Hypothalamus (tissue), 51 donors: ENCODE measurements at places on chromosomes 13 and 19.

- DNase-seq, result no peak
Measured at GRCh38 chr13:60012488-60012887, 151.2 kb downstream of the DIAPH3 start.

- no peak for DNase-seq
Measured at GRCh38 chr19:14091813-14092462, 1.4 kb upstream of the SAMD1 start.

DNA sequence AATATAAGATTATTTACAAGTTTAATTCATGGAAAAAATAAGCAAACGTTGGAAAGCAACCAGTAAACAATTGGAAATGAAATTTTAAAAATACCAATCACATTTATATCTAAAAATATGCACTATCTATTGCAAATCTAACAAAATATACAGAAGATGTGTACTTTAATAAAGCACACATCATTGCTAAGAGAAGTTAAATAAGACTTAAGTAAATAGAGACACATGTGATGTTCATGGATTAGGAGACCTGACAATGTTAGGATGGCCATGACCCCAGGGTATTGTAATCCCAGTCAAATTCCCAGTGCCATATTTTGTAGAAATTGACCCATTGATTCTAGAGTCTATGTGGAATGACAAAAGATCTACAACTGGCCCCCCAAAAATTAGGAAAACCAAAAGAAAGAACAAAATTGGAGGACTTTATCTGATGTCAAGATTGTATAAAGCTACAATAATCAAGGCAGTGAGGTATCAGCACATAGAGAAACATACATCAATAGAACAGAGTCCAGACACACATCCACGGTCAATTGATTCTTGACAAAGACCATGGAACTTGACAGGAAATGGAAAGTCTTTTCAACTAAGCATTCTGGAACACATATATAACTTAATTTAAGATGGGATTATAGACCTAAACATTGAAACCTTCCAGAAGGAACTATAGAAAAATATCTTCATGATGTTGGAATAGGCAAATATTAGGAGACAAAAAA lies 90.8 kb upstream of the USP29 start:
- no peak for DNase-seq

GRCh38 chr13:21060338-21061028 lies 903 bp downstream of the LATS2 start:
- no peak for DNase-seq

GRCh38 chr13:84951128-84951527 lies 848.1 kb downstream of the SLITRK6 start:
- no peak for DNase-seq

- no peak for DNase-seq
Measured at GRCh38 chr13:57932061-57932460, 300.5 kb downstream of the PCDH17 start.

DNA sequence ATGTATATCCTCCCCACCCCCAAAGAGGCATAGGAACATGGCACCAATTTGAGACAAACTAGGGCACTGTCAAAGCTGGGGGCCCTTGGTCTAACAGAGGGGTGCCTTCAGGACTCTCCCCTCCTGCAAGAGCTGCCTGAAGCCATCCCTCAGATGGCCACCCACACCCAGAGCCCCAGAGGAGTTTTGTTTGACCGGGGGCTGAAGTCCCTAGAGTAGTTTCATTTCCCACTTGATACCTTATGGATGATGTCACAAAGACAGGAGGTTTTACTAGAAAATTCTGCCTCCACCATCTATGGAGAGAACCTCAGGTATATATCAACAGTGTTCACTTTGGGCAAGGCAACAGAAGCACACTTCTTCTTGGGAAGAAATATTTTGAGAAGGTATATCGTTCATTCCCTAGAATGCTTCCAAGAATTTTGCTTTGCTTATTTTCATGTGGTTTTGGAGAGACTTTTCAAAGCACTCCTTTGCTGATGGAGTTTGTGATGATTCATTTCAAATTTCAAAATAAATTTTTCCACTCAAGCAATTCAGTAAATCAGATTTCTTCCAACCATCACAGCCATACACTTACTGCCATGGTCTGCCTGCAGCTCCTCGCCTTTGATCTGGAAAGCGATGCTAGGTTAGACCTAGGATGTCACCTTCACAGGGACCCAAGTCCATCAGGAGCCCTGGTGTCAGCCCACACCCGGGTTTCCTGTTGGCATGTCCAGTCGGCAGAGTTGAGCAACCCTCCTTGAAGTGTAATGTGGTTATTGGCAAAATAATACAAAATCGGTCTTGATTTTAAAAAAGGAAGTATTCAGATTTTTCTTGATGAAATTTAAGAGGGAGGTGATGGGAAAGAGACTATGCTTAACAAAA lies 207.0 kb downstream of the SHISA2 start:
- DNase-seq, result no peak

DNA sequence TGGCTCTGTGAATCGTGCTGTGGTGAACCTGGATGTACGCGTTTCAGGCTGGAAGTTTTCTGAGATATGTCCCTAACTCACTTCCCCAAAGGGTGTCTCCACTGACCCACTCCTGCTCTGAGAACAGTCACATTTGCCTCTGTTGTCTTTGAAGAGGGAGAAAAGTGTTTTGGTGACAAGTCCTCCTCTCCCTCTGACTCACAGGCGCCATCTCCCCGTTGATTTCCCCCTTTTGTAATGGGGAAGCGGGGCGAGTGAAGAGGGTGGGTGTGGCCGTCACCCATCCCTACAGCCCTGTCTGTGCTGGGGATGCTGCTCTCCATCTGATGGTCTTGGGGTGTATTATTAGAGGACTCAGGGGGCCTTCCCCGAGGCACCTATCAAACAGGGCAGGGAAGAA lies 9.6 kb downstream of the APC2 start:
- DNase-seq, result no peak

DNA sequence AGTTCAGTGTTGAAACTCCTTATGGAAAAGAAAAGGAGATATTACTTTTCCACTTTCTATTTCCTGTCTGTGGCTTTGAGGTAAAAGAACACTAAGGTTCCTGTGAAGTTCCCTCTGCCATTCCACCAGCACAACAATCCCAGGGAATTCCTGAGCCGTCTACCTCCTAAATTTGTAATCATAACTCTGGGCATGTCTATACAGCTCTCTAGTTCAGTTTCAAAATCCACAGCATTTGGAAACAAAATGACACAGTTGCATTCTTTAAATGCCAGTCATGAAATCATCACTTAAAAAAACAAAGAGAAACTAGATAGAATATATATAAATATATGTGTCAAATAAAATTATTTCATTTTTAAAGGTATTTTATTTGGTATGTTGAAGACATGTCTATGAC lies 9.0 kb upstream of the THSD1 start:
- no peak for DNase-seq

DNA sequence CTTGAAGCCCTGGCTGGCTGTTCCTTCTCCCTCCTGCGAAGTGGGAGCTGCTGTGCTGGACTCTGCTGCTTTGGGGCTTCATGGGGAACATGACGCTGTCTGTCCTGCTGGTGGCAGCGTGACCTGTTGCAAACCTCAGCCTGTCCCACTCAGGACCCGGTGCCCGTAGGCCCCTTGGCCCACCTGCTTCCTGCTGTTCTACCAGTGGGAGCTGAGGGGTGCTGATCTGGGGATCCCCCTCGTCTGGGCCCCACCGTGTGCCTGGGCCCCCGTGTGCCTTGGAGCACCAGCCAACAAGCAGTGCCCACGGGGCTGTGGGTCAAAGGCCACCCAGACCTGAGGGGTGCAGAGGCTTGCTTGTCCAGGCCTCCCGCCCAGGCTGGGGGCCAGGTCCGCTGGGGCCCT lies 5.3 kb downstream of the SPPL2B start:
- no peak for DNase-seq

DNA sequence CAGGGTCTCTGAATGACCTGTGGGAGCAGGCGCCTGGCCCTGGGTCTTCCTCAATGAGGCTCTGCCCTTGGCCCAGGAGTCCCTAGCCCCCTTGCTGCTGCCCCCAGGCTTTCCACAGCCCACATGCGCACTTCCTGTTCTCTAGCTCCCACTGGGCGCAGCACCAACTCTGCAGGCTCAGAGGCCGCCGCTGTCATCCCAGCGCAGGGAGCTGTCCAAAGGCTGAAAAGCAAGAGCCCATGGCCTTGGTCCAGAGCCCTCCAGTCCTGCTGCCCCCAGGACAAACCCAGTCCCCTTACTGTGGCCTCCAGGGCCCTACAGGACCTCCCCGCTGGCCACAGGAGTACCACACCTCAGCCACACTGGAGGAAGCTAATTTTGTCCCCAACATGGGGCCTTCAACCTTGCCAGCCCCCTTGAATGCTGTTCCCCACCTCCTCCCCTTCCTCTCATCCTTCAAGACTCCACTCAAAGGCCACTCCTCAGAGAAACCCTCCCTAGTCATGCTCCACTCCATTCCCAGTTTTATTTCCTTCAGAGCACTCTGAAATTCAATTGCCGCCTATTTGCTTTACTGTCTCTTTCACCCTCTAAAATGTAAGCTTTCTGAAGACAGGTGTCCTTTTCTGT lies 8.0 kb upstream of the POU2F2 start:
- no peak for DNase-seq

DNA sequence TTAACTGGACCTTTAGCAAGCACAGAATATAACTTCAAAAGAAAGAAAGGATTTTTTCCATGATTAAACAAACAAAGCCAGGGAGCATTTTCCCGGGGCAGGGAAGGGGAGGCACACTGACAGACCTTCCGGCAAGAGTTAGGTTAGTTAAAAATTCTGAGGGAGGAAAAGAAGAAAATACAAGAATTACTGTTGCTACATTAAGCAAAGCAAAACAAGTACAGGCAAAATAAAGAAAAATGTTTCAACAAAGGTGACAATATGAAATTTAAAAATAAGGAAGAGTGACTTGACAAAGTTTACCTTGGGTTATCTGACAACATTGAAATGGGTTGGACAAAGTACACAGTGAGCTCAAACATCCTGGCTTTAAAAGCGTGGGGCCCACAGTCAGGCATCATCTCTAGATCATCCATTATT lies 51.5 kb downstream of the KLF12 start:
- DNase-seq, result no peak

GRCh38 chr19:57382806-57383488 lies 6.7 kb upstream of the ZNF548 start:
- DNase-seq, result no peak

DNA sequence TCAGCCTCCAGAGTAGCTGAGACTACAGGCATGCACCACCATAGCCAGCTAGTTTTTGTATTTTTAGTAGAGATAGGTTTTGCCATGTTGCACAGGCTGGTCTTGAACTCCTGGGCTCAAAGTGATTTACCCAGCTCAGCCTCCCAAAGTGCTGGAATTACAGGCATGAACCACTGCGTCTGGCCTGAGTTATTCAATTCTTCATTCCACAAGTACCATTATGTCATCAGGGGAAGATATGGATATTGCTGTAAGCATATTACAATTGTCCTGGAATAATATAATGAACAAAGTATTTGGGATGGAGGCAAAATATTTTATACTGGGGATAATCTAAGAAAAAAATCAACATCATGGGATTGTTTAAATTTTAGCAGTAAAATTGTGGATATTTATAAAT lies 646.0 kb upstream of the SLITRK6 start:
- DNase-seq, result no peak

GRCh38 chr13:41267106-41267505 lies 3.7 kb upstream of the MTRF1 start:
- no peak for DNase-seq

DNA sequence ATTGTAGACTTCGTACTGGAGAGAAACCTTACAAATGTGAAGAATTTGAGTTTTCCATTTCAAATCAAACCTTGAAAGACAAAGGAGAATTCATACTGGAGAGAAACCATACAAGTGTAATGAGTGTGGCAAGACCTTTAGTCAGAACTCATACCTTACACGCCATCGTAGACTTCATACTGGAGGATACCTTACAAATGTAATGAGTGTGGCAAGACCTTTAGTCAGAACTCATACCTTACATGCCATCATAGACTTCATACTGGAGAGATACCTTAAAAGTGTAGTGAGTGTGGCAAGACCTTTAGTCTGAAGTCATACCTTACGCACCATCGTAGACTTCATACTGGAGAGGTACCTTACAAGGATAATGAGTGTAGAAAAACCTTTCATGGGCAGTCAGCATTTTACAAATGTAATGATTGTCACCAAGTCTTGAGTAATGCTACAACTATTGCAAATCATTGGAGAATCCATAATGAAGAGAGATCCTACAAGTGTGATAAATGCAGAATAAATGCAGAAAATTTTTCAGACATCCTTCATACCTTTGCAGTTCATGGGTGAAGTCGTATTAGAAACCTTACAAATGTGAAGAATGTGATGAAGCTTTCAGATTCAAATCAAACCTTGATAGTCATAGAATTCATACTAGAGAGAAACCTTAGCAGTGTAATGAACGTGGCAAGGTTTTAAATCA lies 14.7 kb downstream of the ZNF765 start:
- DNase-seq, result no peak
